Activated CD8-positive, alpha-beta memory T cell treated with anti-CD3 and anti-CD28 coated beads, Interleukin-2, amount 10 ng/mL, durations not matched to agents 7 days and 5 days (primary cell): ENCODE measurements at places on chromosomes 1 and 21.

- no peak for DNase-seq
Observed at GRCh38 chr1:200342511-200343311, 67.1 kb downstream of the ZNF281 start.

- no peak for DNase-seq
Observed at GRCh38 chr1:59831529-59831928, 16.8 kb downstream of the HOOK1 start.

GRCh38 chr1:179825206-179825605 is 52.4 kb downstream of the TOR1AIP2 start:
- DNase-seq, result peak; percentile 12

GRCh38 chr21:15291621-15292266 is 226.9 kb upstream of the NRIP1 start:
- DNase-seq, result no peak

DNA sequence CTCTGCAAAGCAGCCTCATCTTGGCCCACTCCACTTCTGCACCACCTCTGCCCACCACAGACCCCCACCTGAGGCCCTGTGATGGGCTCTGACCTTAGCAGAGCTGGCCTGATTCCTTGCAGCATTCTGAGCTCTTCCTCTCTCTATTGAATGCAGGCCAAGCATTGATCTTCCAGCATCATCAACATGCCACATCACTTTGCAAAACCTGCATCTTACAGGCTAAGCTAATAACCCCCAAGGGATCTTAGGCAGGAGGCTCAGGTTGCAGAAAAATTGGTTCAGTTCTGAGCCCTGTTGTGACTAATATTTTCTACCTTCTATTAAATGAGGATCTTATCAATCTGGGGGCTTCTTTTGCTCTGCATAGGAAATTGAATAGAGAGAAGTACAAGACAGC is 78.7 kb downstream of the ATP1A1 start:
- DNase-seq, result no peak

GRCh38 chr1:48817505-48818114 is 40.9 kb upstream of the BEND5 start:
- no peak for DNase-seq

DNA sequence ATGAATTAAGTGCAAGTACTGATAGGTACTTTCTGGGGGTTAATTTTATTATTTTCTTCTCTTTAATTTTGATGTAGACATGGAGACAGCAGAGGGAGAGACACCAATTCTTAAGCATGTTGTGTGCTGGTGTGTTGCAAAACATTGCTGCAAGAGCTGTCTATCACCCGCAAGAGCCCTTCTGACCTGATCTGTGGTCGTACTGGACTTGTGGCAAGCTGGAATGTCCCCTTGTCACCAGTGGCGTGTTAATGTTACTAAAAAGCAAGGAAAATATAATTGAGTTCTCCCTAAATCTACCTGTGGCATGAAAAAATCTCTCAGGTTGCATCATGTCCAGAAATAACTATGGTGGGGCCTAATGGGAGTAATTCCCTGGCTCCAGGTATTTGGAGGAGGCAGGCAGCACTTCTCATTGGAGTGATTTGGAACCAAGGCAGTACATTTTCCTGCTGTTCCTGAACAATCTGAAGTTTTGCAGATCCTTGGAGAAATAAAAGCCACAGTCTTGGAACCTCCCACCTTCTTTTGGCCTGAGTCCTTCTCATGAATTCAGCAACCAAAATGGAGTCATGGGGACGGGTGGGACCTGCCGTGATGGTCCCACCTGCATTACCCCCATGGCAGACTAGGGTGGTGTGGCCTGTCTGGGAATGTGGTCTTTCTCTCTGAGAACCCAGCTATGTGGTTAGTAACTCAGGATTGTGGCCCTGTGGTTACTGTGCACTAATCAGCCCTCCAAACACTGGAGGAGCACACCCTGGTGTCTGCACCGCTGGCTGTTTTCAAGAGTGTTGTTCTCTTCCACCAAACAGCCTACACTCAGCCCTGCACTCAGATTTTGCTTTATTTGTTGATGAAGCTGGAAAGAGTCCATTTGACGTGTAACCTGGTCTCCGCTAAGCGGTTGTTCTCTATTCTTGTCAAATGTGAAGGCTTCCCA is 57.4 kb downstream of the GALNT2 start:
- peak; percentile 80 for DNase-seq

DNA sequence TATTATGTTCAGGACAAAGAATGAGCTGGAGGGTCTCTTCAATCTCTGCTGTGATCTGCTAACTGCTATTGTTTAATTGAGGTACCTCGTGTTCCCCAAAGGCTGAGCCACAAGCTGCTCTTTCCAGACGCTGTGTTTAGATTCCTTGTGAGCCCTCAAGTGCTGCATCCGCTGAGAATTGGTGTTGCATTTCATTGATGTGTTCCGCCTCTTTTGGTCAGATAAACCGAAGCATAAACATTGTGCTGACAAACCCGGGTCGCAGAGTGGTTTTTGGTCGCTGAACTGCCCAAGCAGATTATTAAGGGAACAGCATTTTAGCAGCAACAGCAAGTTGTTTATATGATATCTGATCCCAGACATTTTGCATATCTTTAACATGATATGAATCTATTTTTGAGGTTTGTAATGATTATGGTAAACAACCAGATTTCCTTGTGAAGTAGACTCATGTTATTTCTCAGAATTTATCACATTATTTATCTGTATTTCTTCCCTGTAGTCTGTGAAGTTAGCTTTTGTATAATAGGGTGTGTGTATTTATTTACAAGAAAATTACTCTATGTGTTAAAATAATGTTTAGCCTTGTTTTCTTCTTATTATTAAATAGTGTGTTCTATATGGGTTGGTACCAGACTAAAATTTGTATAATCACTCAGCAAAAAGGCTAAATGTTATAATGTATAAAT is 217.2 kb upstream of the C1orf105 start:
- DNase-seq, result no peak

- DNase-seq, result peak; percentile 73
Observed at GRCh38 chr1:151993084-151993733, 450 bp downstream of the S100A10 start.

GRCh38 chr1:180881806-180882509 is 30.7 kb upstream of the KIAA1614 start:
- no peak for DNase-seq

DNA sequence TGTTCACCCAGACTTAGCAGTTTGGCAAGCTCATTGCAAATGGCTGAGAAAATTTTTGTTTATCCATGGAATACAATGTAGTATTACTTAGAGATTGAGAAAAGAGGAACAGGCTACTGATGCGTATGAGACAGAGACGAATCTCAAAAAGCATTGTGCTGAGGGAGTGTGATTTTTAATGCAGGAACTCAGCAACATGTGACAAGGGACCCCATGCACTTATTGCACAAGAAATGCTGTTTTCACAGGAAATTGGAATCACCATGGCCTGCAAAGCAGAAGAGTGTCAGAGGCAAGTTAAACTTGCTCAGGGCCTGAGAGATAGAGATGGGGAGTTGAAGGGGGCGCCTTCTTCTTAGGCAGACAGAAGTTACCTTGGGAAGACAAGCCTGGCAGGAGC is 32.6 kb upstream of the TLR5 start:
- no peak for DNase-seq

GRCh38 chr1:2344744-2345296 is 46.5 kb downstream of the MORN1 start:
- no peak for DNase-seq

DNA sequence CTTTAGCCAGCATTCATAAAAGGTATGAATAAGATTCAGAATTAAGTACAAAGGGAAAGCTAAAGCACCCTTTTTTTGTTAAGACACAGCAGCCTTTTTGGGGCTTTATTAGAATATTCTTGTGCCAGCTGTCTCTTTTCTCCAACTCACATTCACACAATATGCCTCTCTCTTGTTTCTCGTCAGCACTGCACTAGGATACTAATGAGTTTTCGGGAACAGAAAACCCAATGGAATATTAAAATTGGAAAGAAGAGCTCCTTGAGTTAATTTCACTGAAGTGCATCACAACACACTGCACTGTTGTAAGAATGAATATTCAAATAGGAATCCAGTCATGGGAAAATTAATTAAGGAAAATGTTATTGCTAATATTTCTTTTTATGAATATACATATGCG is 410.4 kb upstream of the BEND5 start:
- no peak for DNase-seq

DNA sequence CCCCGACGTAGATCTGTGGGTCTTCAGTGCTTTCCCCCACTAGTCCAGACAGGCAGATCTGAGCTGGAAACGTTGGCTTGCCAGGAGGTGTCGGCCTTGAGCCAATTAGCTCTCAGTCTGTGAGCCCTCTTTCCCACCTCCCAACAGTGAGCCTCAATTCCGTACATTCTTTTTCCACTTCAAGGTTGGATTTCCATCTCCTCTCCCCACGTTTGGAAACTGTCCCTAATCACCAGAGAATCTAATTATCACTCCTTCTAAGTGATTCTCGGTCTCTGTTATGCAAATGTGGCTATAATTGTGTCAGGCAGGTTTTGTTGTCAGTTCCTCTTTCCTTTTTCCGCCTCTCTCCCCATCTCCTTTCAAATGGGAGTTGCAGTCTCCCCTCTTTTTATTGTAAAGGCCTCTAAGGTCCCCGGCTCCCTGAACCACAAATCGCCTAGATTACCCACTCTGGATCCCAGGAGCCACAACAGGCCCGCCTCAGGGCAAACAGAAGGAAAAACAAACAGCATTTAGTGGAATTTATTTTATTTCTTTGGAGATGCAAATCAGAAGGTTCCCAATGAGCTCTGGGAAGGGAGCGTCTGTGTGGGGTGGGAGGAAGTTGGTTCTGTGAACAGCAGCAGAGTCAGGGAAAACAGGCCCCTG is 29.4 kb upstream of the LRRN2 start:
- no peak for DNase-seq

DNA sequence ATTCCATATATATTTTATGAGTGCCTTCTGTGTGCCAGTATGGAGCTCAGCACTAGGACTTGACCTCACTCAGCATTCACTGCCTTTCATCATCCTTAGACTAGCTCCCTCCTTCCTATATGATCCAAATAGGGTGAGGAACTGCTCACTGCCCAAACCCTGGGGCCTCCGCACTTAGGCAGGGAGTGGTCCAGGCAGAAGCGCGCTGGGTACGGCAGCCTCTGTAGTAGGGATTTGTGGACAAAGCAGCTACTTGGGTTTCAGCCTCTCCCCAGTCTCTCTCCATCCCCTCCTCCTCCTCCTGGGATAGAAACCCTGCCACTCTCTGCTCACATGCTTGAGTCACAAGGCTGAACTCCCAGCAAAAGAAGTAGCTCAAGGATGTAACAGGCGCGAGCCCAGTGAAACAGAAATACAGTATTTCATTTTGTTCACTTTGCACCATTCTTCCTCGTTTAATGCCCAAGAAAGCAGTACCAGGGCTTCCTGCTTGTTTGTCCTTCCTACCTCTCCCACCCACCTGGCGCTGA is 32.9 kb downstream of the PLEKHA6 start:
- DNase-seq, result no peak

DNA sequence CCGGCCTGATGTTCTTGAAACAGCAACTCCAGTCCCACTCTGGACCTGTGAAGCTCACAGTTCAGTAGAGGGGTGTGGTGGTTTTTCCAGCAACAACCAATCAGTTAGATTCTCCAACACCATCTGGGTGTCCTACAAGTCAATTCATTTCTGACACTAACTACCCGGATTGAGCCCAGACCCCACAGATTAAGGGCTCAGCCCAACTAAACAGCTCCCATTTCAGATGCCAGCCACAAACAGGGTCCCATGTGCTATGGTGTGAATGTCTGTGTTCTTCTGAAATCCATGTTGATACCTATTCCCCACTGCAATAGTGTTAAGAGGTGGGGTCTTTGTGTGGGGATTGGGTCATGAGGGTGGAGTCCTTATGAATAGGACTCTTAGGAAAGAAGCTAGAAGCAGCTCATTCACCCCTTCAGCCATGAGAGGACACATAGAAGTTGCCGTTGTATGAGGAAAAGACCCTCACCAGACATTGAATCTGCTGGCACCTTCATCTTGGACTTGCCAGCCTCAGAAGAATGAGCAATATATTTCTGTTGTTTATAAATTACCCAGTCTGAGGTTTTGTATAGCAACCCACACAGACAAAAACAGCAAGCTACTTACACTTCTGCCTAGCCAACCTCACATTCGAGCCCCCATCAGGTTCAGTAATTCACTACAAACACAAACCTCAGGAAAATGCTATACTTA is 53.6 kb downstream of the IRF2BP2 start:
- DNase-seq, result no peak

GRCh38 chr1:199646761-199647160 is 380.7 kb upstream of the NR5A2 start:
- DNase-seq, result no peak

DNA sequence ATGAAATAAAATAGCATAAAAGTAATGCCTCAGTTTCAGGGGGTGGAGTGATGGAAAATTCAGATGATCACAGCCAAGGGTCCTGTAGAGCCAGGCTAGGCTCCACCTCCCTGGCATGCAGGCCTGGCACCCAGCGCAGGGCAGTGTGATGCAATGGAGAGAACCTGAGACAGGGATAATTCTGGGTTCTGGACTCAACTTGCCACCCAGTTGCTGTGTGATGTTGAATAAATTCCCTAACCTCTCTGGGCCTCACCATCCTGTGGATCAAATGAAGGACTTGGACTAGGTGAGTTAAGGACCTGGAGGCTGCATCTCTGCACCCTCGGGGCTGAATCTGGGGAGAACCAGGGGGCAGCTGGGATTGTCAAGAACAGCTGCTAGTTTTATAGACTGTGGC is 17.0 kb downstream of the PADI2 start:
- DNase-seq, result no peak

GRCh38 chr1:231386466-231386865 is 35.6 kb downstream of the EGLN1 start:
- DNase-seq, result no peak

DNA sequence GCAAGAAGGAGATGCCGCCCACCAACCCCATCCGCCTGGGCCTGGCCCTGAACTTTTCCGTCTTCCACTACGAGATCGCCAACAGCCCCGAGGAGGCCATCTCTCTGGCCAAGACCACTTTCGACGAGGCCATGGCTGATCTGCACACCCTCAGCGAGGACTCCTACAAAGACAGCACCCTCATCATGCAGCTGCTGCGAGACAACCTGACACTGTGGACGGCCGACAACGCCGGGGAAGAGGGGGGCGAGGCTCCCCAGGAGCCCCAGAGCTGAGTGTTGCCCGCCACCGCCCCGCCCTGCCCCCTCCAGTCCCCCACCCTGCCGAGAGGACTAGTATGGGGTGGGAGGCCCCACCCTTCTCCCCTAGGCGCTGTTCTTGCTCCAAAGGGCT is 732 bp downstream of the SFN start:
- no peak for DNase-seq
